ENCODE measurements at places on chromosomes 7 and 10.

DNA sequence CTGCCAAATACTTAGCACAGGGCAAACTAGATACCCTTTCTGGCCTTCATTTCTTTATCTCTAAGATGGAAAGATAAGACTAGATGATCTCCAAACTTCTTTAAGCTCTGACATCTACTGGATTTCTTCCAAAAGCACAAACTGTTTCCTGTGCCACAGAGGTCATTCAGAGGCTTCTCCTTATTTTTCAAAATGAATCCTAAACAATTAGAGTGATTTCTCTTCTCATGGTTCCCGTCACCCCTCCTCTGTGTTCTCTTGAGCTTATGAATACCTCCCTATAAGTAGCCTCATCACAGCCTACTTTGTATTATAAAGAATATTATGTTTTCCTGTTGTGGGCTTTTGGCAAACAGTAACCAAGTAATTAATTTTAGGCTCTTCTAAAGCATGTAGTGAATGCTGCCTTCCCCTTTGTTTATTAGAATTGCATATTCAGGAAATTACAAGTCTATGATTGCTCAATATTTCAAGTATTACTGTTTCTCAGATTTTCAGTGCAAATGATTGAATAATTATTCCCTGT lies 179.5 kb downstream of the REEP3 start:
- DNase-seq, result no peak

DNA sequence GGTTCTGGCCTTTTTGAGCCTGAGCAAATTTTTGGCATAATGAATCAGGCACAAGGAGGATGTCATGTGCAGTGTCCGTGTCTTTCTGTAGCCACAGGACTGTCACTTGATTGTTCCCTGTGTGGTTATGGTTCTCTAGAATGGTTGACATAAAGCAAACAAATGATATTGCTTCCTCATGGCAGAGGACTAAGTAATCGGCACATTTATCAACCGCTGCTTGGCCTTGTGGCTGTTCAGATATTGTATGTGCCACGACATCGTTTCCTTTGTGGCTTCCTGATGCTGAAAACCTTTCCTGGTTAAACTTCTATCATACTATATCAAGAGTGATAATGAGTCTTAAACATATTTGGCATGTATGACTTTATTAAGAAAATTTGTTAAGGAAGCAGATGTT lies 598.8 kb downstream of the SUGCT start:
- no peak for DNase-seq

DNA sequence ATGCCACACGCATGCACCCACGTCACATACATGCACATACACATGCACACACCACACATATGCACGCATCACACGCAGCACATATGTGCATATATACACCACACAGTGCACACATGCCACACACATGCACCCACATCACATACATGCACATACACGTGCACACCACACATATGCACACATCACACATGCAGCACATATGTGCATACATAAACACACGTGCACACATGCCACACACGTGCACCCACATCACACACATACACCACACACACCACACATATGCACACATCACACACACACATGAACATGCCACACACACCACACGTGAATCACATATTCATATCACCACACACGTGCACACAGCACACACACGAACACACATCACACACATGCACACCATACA lies 338.8 kb downstream of the PTPRN2 start:
- DNase-seq, result no peak

GRCh38 chr10:5833814-5834213 lies 20.6 kb upstream of the GDI2 start:
- DNase-seq, result no peak

DNA sequence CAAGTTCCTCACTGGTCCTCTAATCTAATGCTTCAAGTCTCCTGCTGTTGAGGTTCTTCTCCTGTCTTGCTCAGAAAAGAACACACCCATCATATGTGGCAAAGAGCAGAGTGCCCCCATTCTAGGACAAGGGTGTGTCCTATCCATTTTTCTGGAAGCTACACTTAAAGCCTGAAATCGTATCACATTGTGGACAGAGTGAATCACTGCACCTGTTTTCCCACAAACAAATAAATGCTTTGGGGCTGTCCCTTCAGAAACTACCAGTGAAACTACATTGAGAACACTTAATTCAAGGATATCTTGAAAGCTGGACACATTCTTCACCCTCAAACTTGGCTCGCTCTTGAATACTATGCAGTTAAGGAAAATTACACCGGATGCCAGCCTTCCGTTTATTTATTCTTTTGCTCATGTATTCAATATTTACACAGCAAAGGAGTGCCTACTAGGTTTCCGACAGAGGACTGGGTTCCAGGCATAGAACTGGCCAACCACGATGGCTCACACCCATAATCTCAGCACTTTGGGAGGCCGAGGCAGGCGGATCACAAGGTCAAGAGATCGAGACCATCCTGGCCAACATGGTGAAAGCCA lies 473.0 kb downstream of the GALNT17 start:
- no peak for DNase-seq

DNA sequence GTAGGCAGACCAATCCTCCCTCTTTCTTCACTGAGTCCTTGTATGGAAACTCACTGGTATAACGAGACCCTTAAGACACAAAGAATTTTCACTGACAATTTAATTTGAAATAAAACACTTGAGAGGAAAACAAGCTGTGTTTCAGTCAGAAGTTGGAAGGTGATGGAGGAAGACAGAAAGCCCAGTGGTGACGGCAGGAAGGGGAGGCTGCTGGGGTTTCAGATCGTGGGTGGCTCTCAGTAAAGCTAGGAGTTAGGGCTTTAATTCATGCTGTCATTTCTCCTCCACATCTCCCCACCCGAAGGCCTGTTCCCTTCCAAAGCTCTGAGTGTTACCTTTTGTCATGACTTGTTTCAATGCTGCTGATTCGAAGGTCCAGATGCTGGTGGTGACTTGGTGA lies 605.2 kb upstream of the DPP6 start:
- DNase-seq, result no peak

- DNase-seq, result no peak
Observed at GRCh38 chr10:106832846-106833245, 331.7 kb downstream of the SORCS1 start.

- DNase-seq, result no peak
Observed at GRCh38 chr7:22821702-22822485, 755 bp downstream of the TOMM7 start.

DNA sequence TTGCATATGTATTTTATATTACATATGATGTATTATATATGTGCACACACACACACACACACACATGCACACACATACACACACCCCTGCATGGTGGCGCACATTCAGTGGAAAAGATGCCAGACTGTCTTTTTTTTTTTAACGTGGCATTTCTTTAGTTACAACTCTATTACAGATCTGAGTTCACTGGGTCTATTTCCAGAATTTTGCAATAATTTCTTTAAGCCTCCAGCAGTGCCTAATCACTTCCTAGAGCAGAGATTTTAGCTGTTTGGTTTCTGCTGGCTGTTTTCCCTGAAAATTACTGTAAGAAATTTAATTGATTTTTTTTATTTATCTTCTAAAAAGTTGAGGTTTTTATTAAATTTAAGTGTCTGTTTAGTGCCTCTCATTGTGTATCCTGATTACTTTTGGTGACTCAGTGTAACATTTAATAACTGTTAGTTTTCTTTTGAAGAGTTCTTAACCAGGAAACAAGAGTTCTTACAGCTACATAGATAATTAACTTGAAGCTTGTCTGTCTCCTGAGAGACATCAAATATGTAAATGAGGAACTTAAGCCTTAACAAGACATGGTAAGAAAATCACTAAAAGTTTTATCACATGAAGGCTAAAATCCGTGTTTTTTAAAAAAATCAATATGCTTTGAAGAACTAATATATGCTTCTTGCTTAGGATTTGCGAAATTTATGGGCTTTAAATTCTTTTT lies 232.0 kb downstream of the MDFIC start:
- DNase-seq, result no peak

GRCh38 chr7:115359119-115359518 lies 437.2 kb downstream of the MDFIC start:
- DNase-seq, result no peak

DNA sequence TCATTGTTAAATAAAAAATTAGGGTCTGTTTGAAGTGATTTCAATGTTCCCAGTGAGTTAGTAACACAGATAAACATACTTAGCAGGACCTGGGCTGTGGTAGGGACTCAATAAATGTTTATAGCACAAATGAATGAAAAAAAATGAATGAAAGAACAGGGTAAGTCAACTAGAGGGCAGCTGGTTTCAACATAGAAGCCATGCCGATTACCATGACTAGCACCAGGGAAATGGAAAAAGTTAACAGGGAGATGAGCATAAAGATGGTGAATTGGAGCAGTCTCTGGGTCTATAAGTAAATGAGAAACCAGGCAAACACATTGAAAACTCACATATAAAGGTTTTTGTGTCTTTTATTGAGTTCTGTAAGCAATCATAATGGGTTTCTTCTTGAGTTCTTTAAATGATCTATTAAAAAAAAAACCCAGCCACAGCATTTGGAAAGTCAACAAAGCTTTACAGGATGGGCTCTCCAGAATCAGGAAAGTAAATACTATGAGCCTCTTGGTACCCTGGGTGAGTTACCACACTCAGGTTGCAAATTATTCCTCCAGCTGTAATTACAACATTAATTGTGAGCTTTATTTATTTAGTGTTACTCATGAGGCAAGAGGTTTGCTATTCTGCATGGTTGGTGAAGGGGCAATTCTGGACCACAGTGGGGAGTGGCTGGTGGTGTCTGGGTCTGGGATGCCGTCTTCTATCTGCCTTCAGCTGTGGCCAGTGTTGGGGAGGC lies 46.1 kb upstream of the MTPN start:
- no peak for DNase-seq

GRCh38 chr7:151579644-151580043 lies 59.9 kb upstream of the RHEB start:
- no peak for DNase-seq

DNA sequence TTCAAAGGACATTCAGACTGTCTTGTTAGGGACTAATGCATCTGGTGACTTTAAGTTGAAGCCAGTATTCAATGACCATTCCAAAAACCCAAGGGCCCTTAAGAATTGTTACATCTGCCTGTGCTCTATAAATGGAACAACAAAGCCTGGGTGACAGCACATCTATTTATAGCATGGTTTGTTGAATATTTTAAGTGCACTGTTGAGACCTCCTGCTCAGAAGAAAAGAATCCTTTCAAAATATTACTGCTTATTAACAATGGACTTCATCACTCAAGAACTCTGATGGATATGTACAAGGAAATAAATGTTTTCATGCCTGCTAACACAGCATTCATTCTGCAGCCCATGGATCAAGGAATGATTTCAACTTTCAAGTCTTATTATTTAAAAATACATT lies 33.1 kb upstream of the CYP26C1 start:
- no peak for DNase-seq

DNA sequence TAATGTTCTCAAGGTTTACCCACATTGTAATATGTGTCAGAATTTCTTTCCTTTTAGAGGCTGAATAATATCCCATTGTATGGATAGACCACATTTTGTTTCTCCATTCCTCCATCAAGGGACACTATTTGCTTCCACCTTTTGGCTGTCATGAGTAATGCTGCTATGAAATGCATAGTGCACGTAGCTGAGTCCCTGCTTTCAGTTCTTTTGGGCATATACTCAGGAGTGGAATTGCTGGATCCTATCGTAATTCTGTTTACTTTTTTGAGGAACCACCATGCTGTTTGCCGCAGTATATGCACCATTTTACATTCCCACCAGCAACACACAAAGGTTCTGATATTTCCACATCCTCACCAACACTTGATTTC lies 60.0 kb downstream of the PRF1 start:
- no peak for DNase-seq

DNA sequence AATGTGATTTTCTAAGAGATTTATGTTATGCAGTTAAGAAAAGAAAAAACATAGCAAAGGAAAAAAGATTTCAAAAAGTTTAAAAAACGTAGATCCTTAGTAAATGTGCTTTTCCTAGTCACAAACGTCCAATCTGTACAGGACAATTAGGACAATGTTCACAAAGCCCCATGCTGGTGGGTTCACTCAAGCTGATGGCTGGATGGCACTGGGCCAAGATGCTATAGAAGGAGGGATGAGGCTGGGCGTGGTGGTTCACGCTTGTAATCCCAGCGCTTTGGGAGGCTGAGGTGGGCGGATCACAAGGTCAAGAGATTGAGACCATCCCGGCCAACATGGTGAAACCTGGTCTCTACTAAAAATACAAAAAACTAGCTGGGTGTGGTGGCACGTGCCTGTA lies 22.1 kb downstream of the SVIL start:
- DNase-seq, result no peak

GRCh38 chr10:79191951-79192676 lies 123.3 kb downstream of the ZMIZ1 start:
- no peak for DNase-seq

DNA sequence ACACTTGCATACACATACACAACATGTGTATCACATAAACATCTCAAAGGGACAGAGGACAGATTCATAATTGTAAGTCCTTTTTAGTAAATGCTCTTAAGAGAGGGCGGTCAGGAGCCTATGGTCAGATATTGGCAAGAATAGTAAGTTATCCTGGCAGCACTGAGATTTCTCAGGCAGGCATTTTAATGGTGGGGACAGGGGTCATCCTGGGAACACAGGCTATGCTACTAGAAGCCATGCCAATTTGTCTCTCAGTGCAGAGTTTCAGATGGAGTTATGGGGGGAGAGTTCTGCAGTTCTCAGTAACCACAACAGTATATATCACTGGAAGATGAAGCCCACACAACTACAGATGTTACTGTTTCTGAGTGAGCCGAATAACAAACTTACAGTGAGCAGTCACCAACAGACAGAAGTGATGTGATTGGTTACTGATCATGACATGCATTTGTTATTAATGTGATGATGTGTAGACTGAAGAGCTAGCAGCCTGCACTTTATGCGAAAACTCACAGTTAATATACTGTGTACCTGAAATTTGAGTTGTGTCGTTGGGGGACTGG lies 16.4 kb downstream of the ZNF487 start:
- DNase-seq, result no peak

DNA sequence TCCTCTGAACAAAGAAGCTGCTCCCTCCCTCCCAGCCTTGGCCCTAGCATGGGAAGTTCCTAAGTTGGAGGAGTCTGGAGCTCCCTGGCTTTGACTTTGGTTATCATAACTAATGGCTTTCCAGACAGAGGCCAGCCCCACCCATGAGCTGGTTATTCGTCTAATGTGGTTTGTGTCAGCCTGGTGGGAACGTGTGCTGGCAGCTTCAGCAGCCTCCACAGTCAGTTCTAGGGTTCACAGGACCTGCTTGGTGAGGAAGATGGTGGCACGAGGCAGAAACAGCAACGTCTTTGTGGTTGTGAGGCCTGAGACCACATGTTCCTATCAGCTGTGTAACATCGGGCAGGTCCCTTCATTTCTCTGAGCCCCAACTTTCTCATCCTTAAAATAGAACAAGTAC lies 103.1 kb downstream of the PAXIP1 start:
- no peak for DNase-seq

GRCh38 chr7:84228526-84228925 lies 33.9 kb upstream of the SEMA3A start:
- no peak for DNase-seq

All from AG04450 (cell line).